ENCODE measurements at places on chromosomes 3 and 15. TPM values are rescaled to one million over a fixed set of nuclear protein-coding genes. Genes with fewer than 3 reads are reported as not detected.

NLGN1 gene
- 7.8 TPM for total RNA-seq

SEMA6D gene
- total RNA-seq = 16.5 TPM

SOX14 gene
- total RNA-seq = not detected

TRPM1 gene
- total RNA-seq = not detected

SLC28A2 gene
- total RNA-seq = not detected

TLR9 gene
- 0.32 TPM for total RNA-seq
